ENCODE measurements at places on chromosomes 13 and 19. TPM values are rescaled to one million over a fixed set of nuclear protein-coding genes. Genes with fewer than 3 reads are reported as not detected.

DNA sequence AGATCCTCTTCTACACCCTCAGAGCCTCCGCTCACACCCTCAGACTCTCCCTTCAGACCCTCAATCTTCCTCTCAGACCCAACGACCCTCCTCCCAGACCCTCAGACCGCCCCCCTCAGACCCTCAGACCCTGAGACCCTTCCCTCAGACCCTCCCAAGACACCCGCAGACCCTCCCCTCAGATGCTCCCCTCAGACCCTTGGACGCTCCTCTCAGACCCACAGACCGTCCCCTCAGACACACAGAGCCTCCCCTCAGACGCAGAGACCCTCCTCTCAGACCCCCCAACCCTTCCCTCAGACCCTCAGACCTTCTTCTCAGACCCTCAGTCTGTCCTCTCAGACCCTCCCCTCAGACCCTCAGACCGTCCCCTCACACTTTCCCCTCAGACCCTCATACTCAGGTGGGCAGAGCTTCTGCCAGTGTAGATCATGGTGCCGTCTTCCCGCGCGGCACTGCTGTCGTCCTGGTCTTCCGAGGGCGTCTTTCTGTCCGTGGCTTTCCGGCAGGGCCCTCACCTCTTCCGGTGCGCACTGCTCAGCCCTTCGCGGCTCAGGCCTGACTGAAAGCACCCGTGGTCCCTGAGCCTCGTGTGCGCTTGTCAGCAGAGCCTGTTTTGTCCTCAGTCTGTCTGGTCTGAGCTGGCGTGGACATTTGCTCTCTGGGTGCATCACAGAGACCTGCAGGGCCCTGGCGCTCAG lies 18.9 kb upstream of the TFDP1 start:
- DNase-seq: peak; percentile 26

DNA sequence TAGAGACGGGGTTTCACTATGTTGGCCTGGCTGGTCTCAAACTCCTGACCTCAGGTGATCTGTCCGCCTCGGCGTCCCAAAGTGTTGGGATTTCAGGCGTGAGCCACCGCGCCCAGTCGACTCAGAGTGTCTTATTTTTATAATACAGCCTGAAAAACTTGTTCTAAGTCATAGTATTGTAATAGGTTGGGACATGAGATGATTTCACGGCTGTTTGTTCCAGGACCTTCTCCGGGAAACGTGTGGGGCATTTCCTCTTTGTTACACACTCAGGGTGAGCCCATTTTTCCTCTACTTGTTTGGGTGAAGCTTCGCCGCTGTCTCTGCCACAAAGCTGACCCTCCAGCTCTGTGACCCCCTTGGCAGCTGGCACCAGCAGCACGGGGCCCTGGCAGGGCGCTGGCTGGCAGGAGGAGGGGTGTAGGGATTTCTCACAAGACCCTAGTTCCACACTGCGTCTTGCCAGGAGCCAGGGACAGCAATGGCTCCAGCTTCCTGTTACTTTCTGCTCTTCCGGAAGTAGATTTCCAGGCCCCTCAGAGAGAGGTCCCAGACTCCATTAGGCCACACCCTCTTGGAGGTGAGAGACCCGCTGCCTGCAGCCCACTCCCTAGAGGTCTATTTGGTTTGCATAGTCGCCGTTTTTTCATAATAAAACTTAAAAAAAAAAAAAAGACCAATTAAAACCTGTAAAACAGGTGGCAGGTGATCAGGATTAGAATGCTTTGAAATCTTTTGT lies 15.6 kb downstream of the FGF21 start:
- DNase-seq: no peak

- no peak for DNase-seq
These were observed 12.2 kb downstream of the ABCC4 start for GRCh38 chr13:95289020-95289444.

GRCh38 chr19:33098055-33098534 lies 17.1 kb downstream of the GPATCH1 start:
- DNase-seq: no peak

DNA sequence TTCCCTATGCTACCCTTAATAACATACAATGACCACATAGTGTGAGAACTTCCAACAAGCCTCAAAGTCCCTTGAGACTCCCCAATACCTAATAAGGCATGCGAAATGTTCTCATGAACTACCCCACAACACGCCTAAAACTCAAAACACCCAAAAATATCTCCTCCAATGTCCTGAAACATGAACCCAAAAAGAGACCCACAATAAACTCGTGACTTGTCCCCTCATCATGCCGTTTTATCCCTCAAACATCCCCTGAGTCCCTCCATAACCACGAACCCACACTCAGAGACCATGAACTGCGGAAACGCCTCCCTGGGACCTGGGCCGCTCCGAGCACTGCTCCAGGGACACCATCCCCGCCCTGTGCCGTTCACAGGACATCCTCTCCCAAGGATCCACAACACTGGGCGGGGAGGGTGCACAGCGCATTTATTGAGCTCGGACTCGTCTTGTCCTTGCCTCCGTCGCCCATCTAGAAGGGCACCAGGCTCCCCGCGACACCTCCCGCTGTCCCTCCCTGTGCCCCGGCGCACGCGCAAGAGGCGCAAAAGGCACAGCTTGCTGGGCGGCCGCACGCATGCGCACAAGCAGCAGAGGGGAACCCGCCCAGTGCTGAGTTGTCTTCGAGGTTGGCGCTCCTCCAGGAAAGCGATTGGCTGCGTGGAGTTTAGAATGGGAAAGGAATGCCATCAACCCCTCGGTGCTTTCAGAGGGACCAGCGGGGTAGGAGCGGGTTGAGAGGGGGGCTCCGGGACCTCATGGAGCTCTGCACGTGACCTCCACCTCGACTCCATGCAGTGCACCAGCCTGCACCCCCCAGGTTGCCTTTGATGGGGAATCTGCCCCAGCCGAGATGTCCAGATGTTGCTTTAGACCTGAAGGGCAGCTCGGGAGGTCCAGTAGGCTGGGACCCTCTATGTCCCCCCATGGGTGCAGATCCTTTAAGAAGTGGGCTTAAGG lies 8.8 kb downstream of the FXYD3 start:
- DNase-seq: peak; percentile 96

GRCh38 chr19:45761714-45762113 lies 7.3 kb downstream of the SIX5 start:
- no peak for DNase-seq

Gene CPAMD8
- 21.4 TPM for total RNA-seq

Gene ZNF320
- total RNA-seq: 9.3 TPM

Gene LSR
- 7.6 TPM for total RNA-seq

Measured in right atrium auricular region (tissue), 2 donors.